ENCODE measurements at places on chromosomes 2 and 18.

DNA sequence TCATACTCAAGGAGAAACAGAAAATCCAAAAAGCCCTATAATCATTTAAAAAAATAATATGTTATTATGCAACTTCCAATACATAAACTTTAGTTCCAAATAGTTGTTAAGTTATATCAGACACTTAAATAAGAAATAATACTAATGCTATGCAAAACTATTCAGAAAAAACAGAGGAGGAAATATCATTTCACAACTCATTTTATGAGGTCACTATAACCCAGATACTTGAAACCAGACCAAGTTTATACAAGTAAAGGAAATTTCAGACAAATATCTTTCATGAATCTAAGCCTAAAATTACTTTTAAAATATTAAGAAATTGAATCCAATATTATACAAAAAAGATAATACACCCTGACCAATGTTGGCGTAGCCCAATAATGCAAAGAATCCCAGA, 260.8 kb downstream of the CD226 start:
- DNase-seq = no peak

GRCh38 chr2:688504-689076, 11.4 kb upstream of the TMEM18 start:
- DNase-seq = no peak

DNA sequence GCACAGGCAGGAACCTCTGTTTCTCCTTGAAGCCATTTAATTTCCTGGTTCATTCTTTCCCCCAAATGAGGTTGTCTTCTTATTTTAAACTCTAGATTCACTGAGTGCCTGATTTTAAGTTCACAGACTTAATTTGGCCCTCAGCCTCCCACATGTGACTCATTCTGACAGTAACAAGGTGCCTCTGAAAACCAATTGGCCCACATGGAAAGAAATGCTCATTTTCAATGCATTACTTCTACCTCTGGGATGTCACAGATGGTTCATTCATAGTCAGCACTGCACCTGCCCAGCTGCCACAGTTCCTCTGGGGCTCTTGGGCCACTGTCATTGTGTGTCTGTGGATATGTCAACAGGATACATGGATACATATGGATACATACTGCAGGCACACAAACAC, 140.4 kb upstream of the CAPN13 start:
- no peak for DNase-seq

GRCh38 chr2:169859423-169859822, 32.2 kb downstream of the UBR3 start:
- DNase-seq = no peak

GRCh38 chr2:105362862-105363591, 25.7 kb downstream of the C2orf49 start:
- no peak for DNase-seq

DNA sequence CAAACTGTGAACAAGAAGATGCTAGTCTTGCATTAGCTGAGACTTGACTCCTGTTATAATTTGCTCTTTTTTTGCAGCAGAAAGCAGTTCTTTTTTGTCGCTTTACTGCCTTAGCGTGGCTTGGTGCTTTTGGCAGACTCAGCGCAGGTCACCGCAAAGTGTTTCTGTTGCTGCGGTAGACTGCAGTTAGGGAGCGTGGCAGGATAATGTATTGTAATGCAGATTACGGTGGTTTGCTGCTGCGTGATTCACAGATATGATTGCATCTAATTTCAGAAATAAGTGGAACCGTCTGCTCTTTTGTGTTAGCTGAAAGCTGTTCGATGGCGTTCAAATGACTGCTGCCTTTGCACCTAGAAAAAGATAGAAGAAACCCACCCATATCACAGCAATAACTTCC, 131.6 kb upstream of the SATB2 start:
- DNase-seq = no peak

- peak; percentile 98 for DNase-seq
These were observed 30.9 kb upstream of the COL5A2 start for GRCh38 chr2:189210250-189211087.

DNA sequence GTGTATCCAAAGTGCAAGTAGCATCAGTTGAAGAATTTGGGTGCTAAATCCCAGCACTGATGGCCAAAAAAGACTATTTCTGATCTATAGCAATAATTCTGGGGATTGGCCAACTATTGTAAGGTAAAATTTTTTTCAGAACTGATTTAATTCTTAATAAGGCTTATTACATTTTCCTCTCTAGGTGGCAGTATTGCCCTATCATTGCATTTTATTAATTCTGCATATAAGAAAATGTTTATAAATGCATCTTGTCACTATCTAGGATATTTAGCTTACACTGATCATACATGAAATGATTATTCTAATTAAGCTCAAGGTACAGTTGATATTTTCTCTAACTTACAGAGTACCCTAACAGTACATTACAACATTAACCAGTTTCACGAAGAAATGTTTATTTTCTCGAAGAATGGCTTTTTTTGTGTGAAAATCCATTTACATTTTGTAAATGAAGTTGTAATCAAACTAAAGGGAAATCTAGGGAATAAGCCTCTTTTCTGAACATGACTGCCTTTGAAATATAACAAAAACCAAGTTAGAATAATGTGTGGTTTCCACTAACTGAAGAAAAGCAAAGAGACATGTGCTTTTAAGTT, 11.0 kb downstream of the TTN start:
- peak; percentile 41 for DNase-seq

DNA sequence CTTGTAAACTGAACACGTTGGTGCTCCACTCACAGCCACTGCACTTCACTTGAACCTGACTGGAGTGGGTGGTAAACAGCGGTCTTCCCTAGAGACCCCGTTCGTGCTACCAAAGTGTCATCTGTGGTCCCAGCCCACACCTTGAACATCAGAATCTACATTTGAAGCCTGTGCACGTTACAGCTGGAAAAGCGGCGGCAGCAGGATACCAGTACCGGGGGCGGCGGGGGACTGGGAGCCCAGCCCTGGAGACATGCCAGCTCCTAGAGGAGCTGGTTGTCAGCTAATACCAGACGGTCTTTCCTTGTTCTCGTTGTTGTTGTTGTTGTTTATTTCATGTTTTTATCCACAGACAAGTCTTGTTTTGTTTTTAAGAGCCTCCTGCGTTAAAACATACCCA, 156.7 kb downstream of the WDSUB1 start:
- DNase-seq = no peak

Measured in HS-5 (cell line).